ENCODE measurements at places on chromosomes 6 and 20.
A peak's percentile ranks its signal among the peaks of the same experiment; 100 is the strongest.

GRCh38 chr20:59455402-59456341, 148.7 kb upstream of the PHACTR3 start:
- DNase-seq = no peak

DNA sequence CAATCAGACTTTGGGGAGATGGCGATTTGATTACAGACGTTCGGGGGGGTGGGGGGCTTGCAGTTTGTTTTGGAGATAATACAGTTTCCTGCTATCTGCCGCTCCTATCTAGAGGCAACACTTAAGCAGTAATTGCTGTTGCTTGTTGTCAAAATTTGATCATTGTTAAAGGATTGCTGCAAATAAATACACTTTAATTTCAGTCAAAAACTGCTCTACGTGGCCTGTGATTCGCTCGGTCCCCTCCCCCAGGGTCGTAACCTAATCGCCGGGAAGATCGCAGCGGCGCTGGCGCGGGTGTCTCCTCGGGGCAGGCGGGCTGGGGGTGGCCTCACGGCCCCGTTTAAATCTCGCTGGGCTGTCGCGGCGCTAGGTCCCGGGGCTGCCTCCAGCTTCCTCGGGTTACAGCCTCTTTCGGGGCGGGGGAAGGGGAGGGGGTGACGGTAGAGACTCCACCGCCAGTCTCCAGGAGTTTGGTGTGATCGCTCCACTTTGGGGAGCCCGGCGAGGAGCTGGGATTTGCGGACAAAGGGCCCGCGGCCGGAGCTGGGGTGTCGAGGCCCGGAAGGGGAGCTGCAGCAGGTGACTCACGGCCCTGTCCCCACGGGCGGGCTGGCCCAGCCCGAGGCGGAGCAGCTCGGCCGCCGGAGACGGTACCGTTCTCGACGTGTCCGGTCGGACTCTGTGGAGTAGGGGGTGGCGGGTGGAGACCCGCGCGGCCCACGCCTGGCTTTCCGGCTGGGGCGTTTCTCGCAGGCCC, 4.2 kb downstream of the FOXC1 start:
- DNase-seq = no peak

- peak; percentile 72 for DNase-seq
These were observed 3.1 kb downstream of the MTCL3 start for GRCh38 chr6:127515794-127516661.

DNA sequence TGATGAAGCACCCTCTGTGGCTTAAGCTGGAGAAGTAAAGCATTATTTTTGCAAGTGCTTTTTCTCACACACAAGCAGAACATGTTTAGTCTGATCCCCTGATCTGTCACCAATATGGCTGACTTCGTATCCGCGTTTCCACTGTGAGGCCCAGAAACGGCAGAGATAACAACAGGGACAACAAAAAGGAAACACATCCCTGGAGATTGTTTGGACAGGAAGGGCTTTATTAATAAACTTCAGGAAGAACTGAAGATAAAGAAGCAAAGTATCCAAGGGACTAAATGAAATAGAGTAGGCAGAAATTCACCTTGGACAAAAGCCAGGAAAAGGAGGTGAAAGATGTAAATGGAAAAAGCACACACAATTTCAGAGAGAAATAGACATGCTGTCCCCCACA, 49.2 kb downstream of the RARS2 start:
- DNase-seq = no peak

DNA sequence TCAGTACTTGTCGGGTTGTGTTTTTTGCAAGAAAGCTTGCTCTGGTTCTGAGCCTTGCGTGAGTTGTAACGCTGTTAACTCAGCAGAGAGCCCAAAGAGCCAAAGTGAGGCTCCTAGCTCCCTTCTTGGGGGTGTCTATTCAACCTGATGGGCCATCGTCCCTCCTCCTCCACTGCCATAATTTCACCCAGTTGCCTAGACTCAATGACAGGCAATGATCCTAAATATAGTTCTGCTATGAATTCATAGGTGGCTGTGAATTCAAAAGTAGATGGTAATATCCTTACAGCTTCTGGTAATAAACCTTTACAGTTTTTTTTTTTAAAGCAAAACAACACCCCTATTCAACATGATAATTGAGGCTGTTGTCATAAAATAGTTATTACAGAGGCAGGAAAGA, 39.5 kb downstream of the GHRH start:
- no peak for DNase-seq

GRCh38 chr6:26327450-26328264, 37.3 kb upstream of the BTN3A2 start:
- DNase-seq = peak; percentile 67

DNA sequence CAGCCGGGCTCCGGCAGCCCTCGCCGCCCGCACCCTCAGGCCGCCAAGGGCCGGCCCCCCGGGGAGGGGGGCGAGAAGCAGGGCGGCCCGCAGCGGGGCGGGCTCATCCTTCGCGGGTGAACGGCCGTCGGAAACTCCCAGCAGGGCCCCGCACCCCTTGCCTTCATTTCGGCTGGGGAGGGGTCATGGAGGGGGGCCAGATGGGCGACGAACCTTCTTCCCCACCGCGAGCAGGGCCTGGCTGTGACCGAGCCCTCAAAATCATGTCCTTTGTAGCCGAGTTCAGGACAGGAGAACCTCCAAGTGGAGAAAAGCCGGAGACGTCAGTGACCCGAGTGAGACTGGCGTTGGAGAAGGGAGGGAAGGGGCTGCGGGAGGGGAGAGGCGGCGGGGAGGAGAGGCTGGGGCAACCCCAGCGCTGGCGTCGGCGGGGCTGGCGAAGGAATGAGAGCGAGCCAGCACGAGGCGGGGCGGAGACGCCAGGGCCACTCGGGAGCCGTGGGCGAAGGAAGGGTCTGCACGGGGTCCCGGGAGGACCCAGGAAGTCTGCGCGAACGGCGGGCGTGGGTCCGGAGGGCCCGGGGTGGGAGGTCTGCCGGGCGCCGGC, 571 bp upstream of the FOXC1 start:
- no peak for DNase-seq

DNA sequence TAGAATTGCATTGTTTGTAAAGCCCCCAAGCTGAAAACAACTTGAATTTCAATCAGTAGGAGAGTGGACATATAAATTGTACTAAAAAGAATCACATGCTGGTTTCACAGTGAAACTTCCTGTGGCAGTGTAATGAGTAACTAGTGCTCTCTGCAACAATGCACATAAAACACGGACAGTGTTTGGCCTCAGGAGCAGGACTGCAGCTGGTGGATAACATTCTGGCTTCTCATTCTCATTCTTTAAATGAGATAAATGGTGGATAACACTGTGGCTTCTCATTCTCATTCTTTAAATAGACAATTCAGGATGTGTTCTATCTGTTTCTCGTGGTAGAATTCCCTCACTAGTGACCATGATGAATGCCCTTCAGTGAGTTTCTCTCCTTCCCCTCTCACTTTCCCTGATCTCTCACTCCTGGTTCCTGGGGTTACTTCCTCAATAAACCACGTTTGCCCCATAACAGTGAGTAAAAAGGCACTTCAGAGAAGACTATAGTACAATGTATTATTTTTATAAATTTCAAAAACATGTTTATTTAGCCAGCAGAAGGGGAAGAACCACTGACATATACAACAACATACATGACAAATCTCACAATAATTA, 59.9 kb downstream of the SLC22A2 start:
- no peak for DNase-seq

DNA sequence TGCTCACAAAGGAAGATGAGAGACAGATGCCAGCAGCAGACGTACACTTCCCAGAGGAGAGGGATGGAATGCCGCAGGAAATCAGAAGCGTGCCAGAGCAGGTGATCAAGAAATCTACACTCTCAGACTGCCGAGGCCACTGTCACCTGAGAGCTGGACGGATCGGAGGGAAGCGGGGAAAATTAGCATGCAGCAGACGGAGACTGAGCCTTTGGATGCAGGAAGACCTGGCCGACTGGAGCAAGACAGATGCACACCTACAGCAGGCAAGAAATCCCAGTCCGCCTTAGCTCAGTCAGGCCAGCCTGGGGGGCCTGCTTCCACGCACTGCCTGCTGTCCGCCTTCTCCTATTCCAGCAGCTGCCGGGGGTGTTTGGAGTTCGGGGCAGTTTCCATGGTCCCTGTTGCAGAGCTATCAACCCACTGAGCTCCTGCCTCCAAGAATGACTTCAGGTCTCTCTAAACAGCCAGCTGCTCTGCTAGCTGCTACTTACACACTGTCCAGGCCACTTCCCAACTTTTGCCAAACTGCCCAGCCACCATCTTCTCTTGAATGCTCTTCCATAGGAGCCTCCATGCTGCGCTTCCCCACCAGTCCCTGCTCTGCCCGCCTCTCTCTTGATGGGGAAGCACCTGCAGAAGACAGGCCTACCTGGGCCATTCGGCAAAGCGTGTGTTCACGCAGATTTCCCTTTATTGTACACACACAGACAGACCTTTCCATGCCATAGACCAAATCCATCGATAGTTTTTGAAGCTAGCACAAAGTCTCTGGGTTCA, 368.5 kb downstream of the ZFAND3 start:
- no peak for DNase-seq

DNA sequence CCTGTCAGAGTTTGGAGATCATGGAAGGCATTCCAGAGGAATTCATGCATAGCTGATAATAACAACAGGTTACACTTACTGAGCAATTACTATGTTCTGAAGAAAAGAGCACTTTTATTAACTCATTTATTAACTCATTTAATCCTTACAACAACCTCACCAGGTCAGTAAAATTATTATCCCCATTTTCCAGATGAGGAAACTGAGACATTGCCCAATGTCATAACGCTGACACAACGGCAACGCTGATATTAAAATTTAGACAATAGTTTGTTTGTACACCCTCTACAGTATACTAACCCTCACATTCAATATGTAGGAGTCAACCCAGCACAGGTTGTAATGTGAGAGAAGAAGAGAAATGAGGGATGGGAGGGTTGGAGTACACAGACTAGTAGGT, 105.0 kb downstream of the RNGTT start:
- no peak for DNase-seq

DNA sequence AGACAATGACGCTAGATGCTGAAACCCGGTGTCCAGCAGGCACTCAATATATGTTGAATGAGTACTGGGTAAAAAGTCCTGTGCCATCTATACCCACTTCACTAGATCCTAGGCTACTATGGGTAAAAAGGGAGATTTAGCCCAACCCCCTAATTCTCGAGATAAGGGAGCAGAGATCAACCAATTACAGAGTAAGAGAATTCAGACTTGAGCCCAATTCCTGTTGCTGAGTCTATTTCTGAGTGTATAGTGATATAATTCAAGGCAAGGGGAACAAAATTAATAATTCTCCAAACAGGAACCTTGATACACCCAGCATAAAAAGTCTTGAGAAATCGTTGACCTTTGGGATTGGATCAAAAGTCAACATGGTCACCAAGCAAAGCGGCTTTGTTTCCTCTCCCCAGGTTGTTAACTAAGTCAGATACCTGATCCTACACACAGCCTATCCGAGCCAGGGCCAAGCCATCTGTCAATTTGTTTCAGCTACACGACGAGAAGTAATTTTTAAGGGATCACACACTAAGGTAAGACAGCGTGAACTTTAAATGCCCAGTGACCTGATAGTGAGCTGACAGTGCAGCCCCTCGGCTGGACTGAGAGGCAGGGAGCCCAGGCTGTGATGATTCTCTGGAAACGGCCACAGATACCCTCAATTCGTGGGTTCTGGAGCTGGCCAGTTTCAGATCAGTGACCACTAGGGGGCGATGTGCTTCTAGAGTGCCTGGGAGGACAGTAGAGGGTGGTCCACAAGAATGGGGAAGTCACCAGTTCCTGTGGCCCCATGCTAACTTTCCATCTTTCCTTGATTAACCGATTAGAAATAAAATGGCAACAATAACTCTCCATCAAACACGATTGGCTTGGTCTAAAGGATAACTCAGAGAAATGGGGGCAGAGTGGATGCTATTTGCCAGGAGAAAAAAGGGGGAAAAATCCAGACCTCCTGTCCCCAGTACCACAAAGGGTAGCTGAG, 46.2 kb downstream of the SLC22A23 start:
- peak; percentile 55 for DNase-seq

DNA sequence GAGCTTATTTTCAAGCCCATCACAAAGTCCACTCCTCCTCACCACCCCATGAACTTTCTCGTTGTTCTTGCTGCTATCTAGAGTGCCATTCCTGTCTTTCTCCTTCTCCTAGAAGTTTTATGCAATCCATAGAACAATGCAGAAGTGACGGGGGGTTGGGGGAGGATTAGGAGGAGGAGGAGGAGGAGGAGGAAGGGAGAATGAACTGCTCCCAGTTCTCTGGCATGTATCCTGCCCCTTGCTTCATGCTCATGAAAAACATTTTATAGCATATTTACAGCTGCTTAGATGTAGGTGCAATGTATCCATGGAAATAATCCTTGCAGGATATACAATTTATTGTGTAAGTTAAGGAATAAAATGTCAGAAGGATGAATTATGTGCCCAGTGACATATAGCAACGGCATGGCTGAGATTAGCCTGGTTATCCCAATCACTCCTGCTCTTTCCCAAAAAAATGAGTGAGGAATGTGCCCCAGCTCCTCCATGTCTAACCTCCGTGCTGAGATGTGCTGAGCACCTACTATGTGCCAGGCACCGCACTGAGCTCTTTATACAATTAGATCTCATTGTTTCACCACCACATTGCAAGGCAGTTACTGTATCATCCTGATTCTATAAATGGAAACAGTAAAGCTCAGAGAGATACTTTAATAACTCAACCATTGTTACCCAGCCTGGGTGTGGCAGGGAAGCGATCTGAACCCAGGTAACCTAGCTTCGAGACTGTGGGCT, 41.6 kb upstream of the TFAP2C start:
- DNase-seq = no peak

GRCh38 chr20:31452575-31452974, 12.1 kb downstream of the DEFB123 start:
- DNase-seq = no peak

- no peak for DNase-seq
These were observed 88.7 kb downstream of the SLC24A3 start for GRCh38 chr20:19301142-19301541.

DNA sequence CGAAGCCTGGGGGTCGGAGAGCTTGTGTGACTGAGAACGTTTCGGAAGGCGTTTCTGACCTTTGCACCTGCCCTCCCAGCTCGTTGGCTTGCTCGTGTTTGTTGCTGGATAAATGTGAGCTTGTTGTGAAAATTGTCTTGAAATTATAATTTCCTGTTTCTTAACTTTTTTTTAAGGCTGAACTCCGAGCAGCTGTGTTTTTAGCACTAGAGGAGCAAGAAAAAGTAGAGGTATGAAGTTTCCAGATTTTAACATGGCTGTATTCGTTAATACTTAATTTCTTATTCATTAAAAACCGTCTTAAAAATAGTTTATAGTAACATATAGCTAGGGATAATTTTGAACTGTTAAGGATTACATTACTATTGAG, 672 bp downstream of the CEP43 start:
- no peak for DNase-seq

GRCh38 chr6:143749891-143750290, 72.1 kb downstream of the PHACTR2 start:
- no peak for DNase-seq

All from stimulated activated CD4-positive, alpha-beta T cell treated with anti-CD3 and anti-CD28 coated beads, Interleukin-4, amount 100 ng/mL, for 1 hour (primary cell).